ENCODE measurements at places on chromosomes 5 and 9. TPM values are rescaled to one million over a fixed set of nuclear protein-coding genes. Genes with fewer than 3 reads are reported as not detected.
A peak's percentile ranks its signal among the peaks of the same experiment; 100 is the strongest.

DNA sequence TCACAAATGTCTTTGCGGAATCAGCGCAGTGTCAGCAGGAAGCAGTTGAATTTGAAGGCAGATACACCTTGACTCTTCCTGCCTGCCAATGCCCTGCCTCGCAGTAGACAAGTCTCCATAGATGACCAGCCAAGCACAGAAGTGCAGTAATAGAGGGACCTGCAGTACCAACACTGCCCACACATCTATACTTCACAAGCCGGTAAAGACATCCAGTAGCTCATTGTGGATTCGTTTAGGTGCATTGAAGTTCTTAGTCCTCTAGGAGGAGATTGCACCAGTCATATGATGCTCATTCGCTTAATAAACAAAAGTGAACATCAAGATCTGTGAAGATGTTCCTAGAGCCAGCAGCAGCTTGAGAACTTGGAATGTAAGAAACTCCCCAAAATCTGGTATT is 7.1 kb upstream of the IFNA2 start:
- peak; percentile 11 for DNase-seq

PLPP7 gene
- total RNA-seq = not detected

NTRK2 gene
- total RNA-seq = not detected

DNA sequence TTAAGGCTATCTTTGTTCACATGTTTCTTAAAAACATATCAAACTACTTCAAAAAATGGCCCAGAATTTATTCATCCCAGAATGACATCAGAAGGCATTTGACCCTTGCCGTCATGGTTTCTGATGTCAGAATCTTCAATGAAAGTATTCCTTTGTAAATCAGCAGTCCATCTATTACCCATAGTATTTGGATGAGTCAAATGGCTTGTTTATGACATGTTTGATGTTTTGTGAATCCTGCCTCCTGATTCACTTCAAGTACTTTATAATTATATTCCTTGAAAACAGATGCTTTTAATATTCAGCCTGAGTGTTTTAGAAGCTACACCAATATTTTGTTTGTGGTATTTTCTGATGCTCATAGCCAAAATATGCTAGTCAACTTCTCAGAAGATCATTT is 200.8 kb upstream of the MEF2C start:
- no peak for DNase-seq

DNA sequence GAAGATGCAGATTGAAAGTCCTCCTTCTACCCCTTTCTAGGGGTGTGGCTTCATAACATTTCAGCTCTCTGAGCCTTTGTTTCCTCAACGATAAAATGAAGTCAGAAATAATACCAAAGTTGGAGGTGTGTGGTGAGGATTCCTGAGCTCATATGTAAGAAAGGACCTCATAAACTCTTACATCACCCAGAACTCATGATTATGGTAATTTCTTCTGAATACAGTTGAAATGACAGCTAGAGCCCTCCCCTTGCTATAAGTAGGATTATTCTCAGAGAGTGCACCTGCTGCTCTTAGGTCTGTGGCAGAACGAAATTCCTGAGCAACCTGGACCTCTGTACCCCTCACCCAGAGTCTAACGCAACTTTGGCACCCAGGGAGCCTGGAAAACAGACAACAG is 291.4 kb upstream of the KLF4 start:
- DNase-seq = no peak

DNA sequence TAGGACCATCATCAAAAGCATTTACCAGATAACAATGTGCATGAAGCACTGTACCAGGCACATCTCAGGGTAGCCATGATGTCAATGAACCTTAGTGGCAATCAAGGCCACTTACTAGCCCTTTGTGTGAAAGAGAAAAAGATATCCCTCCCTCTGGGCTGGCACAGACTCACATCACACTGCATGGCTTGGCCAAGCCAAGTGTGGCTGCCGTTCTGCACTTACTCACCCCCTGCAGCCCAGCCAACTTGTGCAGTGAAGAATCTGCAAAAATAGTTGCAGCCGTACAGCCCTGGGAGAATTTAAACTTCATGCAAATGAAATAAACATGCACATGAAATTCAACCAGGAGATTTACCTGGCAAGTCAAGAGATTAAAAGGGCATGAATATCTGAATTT is 333.5 kb downstream of the DEPDC1B start:
- no peak for DNase-seq

DNA sequence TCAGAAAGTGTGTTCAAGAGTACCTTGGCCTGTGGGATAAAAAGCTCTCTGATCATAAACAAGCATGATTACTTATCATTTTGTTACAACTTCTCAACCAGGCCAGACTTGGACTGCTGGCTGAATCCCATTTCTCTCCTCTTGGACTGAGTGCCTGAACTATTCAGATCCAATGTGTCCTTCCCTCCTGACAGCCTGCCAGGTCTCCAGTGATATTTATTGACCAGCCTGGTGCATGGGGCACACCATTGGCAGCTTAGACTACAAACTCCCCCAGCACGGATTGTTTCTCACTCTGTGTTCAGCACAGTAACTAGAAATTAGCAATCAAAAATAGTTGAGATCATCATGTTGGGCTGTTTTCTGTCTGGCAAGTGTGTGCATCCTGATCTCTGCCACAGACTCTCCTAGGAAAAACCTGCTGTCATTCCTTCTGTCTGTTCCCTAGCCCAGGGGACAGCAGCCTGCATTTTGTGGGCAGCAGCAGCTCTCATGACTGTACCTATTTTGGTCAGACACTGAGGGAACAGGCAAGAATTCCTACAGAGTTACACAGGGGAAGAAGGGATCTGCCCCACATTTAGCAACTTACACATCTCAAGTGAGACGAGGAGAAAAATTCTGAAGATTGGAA is 348.1 kb downstream of the ADAMTS6 start:
- DNase-seq = no peak

TAF11L10 gene
- not detected for total RNA-seq

DNA sequence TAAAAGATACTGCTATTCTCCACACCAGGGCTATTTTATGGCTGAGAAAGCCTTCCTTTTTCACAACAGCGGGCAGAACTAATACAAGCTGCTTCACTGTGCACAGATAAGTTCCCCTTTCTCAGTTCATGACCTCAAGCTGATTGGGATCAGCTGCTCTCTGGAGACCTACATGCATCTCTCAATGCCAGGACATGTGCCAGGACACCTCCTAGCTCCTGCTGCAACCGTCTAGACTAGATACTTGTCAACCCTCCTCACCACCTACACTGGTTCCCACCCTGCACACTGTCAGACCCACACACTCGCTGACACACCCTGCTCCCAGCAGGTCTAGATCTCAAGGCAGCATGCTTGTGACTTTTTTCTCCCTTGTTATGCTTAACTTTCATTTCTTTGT is 39.8 kb downstream of the STARD4 start:
- DNase-seq = no peak

- peak; percentile 62 for DNase-seq
Observed at GRCh38 chr9:78280982-78281668, 15.8 kb upstream of the PSAT1 start.

SCGB3A1 gene
- not detected for total RNA-seq

GRCh38 chr5:155222393-155222792 is 208.8 kb downstream of the KIF4B start:
- no peak for DNase-seq

GRCh38 chr9:76916231-76916630 is 10.3 kb upstream of the PRUNE2 start:
- DNase-seq = no peak

C7 gene
- not detected for total RNA-seq

CER1 gene
- not detected for total RNA-seq

DNA sequence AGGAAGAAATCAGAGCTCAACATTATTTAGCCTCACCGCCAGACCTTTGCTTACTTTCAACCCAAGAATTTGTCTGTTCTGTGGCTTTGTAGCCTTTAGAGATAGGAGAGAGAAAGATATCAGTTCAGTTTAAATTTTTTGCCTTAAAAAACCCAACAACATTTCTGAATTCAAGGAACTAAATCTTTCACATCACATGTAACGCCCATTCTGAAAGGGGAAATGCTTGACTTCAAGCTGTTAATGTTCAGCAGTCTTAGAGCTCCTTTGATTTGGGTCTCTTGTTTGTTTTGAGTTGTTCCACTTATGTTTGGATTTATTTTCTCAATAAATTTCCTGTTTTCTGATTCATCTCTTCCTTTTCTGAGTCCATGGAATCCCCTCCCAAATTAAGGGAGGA is 294.5 kb downstream of the ARHGAP26 start:
- DNase-seq = no peak

FAM221B gene
- total RNA-seq = not detected

DNA sequence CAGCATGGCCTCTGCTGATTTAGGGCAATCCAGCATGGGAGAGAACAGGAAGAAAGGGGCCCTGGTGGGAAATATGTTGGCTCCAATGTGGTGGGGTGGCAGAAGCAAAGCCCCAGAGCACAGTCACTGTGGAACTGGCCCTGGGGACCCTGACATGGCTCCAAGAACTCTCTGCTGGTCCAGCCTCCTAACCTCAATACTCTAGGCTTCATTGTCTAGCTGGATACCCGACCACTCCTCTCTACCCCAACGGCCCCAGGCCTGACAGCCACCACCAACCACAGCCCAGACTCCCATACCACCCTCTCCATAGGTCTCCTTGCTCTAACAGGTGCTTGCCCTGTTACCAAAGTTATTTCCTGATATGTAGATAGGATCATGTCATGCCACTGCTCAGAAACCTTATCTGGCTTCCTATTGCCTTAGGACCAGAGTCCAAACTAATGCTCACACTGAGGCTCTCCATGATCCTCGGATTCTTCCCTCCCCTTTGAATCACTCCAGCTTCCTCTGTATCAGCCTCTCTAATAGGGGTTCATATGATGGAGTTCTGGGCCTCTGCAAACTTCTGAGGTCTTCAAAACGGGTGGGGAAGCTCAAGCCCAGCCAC is 12.9 kb downstream of the ACSL6 start:
- no peak for DNase-seq

DNA sequence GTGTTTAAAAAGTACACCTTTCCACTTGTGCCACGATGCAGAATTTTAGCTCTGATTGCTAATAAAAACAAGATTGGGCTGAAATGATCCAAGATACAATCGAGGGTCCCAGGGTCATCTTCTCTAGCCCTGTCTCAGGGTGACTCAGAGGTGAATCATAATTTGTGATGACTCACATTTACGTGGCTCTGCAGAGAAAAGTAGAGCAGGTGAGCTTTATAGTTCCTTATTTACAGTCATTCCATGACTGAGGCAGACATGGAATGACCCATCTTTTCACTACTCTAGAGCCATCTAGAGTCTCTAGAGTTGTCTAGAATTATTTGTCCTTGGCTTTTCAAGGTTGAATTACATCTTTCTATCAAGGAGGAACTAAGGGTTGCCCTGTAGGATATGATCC is 155.2 kb downstream of the GAS1 start:
- peak; percentile 75 for DNase-seq

GRCh38 chr9:125141251-125141650 is 2.1 kb downstream of the SCAI start:
- no peak for DNase-seq

- DNase-seq = peak; percentile 99
Observed at GRCh38 chr5:151202381-151203139, 21.3 kb downstream of the CCDC69 start.

- no peak for DNase-seq
Observed at GRCh38 chr5:6673963-6674362, 39.3 kb upstream of the TENT4A start.

DNA sequence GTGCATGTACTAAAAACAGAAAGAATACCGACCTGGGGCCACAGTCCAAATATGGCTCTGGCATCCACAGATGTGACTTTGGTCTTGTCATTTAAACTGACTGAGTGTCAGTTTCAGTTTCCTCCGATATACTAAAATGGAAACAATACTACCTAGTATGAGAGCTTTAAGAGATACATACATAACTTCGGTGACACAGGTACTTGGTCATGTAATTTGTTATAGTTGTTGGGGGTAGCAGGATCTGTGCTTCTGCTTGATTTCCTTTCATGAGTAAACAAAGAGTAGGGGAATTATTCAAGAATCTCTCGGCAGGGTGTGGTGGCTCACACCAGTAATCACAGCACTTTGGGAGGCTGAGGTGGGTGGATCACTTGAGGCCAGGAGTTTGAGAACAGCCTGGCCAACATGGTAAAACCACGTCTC is 32.1 kb downstream of the MTMR12 start:
- no peak for DNase-seq

FOXD4L6 gene
- 0.69 TPM for total RNA-seq

DNA sequence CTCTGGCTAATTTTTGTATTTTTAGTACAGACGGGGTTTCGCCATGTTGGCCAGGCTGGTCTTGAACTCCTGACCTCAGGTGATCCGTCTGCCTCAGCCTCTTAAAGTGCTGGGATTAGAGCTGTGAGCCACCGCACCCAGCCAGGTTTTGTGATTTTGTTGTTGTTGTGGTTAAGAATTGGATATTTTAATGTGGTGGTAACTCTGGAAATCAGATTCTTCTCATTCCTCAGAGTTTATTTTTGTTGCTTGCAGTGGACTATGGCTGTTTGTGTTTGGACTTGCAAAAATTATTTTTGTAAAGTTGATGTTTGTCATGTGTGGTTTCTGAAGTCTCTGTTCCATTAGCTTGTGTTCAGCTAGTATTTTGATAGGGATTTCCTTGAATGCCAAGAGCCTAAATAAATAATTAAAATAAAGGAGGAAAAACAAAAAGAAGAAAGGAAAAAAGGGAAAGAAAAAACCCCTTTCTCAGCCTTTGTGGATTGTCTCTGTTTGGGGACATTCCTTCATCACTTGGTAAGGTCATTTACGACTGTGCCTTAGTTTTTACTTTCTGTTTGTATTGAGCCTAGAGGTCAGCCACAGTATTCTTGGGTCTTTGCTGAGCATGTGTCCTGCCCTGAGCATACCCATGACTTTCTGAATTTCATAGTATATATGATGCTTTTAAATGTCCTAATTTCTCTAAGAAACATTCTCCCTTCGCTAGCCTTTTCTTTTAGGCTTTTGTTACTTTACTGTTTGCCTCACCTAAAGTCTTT is 37.3 kb downstream of the PBX3 start:
- no peak for DNase-seq

- no peak for DNase-seq
Observed at GRCh38 chr5:136166909-136167308, 26.1 kb downstream of the SMIM32 start.

SOWAHA gene
- not detected for total RNA-seq

- DNase-seq = no peak
Observed at GRCh38 chr9:104765138-104765537, 1.2 kb downstream of the NIPSNAP3B start.

DNA sequence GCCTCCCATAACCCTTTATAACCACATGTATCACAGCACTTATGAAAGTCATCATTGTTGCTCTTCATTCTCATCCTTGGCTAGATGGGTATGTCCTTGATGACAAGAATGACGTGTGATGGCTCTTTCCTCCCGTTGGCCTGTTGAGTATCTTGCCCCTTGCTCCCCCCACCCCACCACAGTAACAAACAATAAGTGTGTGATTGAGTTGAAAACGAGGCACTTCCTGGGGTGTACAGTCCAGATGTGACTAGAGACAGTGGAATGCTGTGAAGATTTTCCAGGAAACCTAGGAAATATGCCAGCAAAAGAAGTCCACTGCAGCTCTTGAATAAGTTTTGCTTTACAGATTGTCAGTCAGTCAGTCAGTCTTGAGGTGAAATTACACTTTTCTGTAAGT is 262.5 kb downstream of the ELAVL2 start:
- DNase-seq = no peak

DNA sequence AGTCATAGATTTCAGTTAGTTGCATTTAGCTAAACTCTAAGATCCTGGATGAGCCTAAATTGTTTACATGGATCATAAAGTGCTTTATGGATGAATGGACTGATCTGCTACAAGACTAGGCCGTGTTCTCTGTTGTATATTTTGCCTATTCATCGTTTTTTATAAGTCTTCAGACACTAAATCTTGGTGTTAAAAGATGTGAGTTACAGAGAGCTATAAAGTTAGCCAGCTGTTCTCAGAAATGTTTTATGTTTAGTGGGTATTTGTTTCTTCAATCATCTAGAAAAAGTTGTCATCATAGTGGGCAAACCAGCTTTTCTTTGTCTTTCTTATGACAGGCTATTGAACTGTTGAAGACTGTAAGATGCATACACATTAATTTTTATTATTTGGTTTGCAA is 585.8 kb upstream of the SEMA6A start:
- DNase-seq = no peak

Measured in MCF 10A (cell line).